ENCODE measurements at places on chromosomes 7 and 10.
A peak's percentile ranks its signal among the peaks of the same experiment; 100 is the strongest.

- DNase-seq: peak; percentile 90
Measured at GRCh38 chr7:151592868-151593486, 73.3 kb upstream of the RHEB start.

DNA sequence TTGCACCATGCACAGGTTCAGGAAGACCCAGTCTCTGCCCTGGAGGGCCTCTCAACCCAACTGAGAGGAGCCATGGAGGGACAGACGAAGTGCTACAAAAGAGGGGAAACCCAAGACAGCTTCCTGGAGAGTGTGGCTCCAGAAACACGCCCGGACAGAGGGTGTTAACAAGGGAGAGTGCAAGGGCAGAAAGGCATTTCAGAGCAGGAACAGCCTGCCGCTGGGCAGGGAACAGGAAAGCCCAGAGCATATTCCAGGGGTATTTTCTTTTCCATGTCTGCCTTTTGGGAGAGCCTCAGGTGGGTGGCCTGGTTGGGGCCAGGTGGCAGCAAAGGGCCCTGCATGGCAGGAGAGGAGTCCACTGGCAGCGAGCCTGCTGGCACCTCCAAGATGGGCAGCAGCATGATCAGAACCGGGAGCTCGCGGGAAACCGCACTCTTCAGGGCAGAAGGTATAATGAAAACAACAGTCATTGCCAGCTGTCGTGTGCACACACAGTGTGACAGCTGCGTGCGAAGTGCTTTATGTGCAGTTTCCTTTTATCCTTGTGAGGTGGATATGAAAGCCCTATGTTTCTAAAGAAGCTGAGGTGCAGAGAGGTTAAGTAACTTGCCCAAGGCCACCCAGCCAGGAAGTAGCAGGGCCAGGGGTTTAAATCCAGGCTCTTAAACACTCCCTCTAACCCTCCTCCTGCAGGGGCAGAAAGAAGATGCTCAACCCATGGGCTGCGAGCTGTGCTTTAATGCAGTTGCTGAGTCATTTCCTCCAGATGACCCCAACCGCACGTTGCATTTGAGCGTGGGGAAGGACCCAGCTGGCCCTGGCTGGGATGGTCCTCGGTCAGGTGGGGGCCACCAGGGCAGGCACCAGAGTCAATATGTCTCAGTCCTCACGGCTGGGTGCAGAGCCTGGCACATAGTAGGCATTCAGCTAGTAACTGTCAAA is 128.6 kb downstream of the OAT start:
- no peak for DNase-seq

- DNase-seq: no peak
Measured at GRCh38 chr7:43240565-43240964, 128.1 kb downstream of the HECW1 start.

DNA sequence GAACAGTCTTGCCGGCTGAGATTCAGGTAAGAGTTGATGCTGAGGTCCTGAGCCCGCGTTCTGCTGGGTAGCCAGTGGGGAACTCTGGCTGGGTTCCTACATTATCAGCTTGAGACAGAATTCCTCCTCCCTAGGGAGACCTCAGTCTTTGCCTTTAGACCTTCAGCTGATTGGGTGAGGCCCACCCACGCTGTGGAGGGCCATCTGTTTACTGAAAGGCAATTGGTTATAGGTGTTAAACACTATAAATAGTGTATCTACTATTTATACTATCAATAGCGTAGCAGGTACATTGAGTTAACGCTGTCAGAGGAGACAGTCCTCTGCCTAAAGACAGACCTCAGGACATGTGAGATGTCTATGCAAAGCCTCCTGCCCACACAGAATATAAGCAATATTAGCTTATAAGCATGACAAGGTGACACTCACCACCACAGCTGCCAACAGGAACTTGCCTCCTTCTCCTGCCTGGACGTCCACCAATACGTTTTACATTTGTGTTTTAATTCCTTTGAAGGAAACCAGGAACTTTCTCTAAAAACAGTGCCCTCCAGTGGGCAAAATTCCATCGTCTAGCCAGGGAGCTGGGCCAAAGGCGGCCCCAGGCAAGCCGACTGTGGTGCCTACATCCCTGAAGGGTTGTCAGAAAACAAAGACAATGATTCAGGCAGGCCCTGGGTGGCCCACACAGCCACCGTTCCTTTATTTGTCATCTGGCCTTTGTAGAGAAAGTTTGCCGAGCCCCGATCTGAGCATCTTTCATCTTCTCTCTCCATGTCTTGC is 58.8 kb downstream of the INSIG1 start:
- no peak for DNase-seq
